NCI-H2171 treated with DMSO at 0.1 percent for 48 hours (cell line): ENCODE measurements at places on chromosomes 12 and 14.

DNA sequence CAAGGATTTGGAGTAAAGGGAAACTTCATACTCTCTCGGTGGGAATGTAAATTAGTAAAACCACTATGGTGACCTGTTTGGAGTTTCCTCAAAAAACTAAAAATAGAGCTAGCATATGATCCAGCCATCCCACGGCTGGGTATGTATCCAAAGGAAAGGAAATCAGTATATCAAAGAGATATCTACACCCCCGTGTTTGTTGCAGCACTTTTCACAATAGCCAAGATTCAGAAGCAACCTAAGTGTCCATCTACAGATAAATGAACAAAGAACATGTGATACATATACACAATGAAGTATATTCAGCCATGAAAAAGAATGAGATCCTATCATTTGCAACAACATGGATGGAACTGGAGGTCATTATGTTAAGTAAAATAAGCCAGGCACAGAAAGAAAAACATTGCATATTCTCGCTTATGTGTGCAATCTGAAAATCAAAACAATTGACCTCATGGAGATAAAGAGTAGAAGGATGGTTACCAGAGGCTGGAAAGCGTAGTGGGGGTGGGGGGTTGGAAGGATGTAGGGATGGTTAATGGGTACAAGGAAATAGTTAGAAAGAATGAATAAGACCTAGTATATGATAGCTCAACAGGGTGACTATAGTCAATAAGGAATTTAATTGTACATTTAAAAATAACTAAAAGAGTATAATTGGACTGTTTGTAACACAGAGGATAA, 468.0 kb downstream of the BCAT1 start:
- no peak for DNase-seq

DNA sequence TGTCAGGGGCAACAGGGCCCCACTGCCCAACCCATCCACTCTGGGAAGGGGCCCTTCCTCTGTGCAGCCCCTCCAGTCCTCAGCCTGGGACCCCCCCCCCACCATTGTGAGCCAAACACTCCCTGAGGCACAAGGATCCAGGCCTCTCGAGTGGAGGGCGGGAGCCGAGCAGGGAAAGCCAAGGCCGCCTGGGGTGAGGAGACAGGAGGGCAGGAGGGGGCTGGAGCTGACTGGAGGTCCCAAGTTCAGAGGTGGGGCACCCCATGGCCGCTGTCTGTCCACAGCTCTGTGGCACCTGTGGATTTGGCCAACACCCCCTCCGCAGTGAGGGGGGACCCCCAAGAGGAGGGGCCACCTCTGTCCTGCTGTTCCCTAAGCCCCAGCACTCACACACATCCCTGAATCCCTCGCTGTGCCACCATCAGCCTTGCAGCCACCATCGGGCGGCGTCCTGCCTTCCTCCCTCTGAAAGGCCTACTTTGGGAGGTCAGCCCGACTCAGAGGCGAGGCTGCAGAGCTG, 25.4 kb upstream of the C14orf180 start:
- no peak for DNase-seq

- DNase-seq = peak; percentile 87
Observed at GRCh38 chr12:6104027-6104426, 20.4 kb downstream of the VWF start.

- peak; percentile 85 for DNase-seq
Observed at GRCh38 chr12:72271451-72272090, 599 bp upstream of the TRHDE start.

DNA sequence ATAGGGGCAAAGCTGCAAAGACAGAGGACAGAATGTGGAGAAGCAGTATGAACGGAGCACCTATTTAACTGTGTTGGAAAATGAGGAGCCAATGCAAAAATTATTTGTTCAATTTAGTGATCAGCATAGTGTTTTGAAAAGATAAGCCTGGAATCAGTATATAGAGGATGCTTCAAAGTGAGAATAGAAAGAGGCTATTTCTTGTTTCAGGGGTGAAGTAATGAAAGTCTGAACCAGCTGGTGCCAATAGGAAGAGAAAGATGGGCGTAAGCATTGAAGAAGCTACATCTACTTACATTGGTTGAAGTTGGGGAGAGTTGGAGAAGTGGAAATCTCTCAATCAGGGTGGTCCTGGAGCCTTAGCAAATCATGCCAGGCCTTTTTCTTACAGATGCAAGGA, 77.3 kb upstream of the SLC38A4 start:
- DNase-seq = no peak

DNA sequence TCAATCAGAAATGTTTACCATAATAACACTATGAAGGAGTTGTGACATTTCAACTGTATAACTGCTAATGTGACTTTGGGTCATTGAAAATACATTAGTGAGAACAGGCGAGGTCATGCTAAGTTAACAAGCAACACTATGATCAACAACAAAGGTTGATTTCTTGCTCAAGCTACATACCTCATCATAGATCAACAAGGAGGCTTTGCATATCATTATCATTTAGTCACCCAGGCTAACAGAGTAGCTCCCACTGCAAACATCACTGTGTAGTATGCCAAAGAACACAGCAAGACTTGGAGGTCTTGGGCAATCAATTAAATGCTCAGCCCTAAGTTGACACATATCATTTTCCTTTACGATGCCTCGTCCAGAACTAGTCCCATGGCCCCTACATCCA, 212.5 kb downstream of the NOVA1 start:
- no peak for DNase-seq
